ENCODE measurements at places on chromosomes 2 and 18.

DNA sequence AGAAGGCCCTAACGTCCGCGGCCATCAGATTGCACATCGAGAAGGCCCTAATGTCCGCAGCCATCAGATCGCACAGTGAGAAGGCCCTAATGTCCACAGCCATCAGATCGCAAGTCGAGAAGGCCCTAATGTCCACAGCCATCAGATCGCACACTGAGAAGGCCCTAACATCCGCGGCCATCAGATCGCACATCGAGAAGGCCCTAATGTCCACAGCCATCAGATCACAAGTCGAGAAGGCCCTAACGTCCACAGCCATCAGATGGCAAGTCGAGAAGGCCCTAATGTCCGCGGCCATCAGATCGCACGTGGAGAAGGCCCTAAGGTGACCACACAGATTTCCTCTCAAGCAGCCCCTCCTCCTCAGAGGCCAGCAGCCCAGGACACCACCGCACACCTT lies 193.2 kb upstream of the PXDN start:
- no peak for DNase-seq

GRCh38 chr2:152585830-152586484 lies 131.3 kb downstream of the PRPF40A start:
- DNase-seq = no peak

DNA sequence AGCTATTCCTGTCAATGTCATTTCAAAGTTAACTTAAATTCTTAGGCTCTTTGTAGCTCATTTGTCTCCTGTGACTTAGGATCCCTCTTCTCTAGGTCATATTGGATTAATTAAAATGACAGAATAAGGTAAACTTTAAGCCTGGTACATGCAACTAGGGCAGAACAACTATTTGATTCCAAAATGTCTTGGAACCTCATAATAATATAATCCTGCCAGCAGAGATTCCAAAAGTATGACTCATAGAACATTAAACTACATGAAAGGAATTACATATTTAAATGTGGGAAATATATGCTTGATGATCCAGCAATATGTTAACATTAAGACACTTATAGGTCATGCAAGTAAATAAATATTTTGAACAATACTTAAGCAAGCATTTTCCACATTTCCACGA lies 63.3 kb downstream of the COL3A1 start:
- no peak for DNase-seq

GRCh38 chr2:7033136-7033960 lies 116.1 kb downstream of the RNF144A start:
- DNase-seq = no peak

- no peak for DNase-seq
Measured at GRCh38 chr2:46686811-46687210, 207.4 kb downstream of the TMEM247 start.

GRCh38 chr2:15069149-15069548 lies 436.6 kb downstream of the LRATD1 start:
- DNase-seq = no peak

- DNase-seq = no peak
Measured at GRCh38 chr2:168524005-168524404, 67.9 kb downstream of the CERS6 start.

DNA sequence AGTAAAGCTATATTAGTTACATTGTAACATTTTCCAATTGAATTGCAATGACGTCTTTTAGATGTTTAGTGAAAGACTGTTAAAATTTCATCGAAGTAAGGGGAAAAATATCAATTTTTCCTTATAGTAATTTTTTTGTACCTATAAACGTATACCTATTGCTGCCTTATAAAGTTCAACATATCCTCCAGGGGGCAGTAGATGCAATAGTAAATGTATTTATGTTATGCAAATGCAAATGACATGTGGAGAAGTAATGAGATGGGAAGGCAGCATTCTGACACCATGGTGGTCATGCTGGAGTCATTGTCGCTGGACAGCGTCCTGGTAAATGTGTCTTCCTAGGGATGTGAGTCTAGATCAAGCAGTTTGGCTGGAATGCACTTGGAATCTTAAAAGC lies 38.7 kb downstream of the MSTN start:
- DNase-seq = peak; percentile 3

GRCh38 chr2:149141046-149141445 lies 102.5 kb downstream of the LYPD6B start:
- DNase-seq = no peak

DNA sequence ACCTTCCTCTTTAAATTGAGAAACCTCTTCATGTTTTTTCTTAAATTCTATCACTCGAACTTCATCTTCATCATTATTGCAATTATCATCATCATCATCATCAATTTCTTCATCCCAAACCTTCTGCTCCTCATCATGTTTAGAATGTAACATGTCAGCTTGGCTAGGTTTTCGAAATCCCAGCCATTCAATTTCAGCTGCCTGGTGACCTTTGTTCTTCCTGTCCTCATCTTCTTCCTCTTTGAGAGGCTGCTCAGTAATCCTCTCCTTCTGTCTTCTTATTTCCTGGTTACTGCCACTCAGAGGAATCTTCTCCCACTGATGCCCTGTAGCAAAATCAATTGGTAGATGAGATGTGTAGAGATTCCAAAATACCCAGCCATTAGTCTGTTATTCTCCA lies 4.2 kb downstream of the ERMN start:
- no peak for DNase-seq

GRCh38 chr2:70381821-70382220 lies 80.0 kb upstream of the FAM136A start:
- no peak for DNase-seq

DNA sequence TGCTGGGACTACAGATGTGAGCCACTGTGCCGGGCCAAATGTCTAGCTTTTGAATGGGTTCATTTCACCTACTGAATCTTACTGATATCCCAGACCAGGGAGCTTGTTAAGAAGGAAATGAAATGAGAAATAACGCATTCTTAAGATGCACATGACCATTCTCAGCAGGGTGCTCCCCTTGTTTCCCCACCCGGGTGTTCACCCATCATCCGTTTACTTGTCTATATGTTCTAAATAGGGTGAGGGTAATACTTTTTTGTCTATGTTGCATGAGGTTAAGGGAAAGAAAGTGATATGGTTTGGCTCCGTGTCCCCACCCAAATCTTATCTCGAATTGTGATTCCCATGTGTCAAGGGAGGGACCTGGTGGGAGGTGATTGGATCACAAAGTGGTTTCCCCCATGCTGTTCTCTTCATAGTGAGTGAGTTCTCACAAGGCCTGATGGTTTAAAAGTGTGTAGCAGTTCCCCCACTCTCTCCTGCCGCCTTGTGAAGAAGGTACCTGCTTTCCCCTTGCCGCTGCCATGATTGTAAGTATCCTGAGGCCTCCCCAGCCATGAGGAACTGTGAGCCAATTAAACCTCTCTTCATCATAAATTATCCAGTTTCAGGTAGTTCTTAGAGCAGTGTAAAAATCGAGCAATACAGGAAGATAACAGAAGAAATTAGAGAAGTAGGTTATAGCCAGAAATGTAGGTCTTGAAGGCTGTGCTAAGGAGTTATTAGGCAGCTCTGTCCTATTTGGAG lies 129.1 kb downstream of the DDX1 start:
- DNase-seq = no peak

DNA sequence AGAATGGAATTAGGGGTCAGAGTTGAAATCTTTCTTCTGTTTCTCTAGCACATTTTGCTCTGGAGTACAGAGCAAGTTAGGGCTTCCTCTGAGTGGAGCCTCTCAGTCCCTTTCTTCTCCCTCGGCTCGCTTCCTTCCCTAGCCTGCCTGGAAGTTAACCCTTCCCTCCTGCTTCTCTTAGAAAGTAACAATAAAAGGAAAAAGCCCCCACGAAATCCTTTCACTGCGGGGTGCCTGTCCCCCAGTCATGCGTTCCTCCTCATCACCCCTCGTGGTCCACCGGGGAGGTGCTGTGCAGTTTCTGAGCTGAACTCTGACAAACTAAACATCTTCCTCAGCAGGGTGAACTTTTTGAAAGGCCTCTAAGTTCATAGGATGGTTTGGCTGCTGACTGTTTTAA lies 2.0 kb downstream of the IGFBP2 start:
- no peak for DNase-seq

DNA sequence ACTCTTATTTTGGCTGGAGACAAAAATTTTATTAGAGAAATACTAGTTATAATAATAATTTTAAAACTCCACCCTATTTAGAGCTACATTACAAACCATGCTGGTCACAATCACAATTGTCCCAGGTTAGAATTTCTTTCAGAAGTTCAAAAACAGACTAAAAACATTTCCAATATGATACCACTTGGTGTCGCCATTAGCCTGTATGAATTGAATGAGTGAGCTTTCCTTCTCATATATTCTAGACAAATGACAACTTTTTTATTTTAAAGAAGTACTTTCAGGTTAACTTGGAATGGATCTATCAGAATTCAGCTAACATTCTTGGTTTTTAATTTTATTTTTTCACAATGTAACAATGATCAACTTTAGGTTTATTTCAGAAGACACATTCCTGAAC lies 48.0 kb downstream of the SERPINB8 start:
- DNase-seq = no peak

DNA sequence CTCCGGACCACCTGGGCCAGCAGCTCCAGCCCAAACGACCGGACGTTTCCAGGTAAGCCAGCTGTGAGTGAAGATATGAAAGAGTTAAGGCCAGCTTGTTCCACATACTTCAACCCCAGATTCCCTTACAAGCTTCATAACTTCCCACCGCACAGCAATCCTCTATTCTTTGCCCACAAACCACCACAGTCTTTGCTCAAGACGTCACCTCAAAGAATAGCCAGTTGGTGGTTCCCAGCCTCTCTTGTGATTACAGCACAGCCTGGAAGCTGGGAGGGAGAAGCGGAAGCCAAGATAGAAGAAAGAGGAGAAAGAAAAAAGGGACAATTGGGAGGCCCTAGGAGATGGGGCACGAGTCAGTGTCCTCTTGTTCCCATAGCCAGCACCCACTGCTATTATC lies 70.6 kb downstream of the NRP2 start:
- DNase-seq = no peak

- DNase-seq = no peak
Measured at GRCh38 chr2:131011486-131011885, 81.8 kb downstream of the FAM168B start.

DNA sequence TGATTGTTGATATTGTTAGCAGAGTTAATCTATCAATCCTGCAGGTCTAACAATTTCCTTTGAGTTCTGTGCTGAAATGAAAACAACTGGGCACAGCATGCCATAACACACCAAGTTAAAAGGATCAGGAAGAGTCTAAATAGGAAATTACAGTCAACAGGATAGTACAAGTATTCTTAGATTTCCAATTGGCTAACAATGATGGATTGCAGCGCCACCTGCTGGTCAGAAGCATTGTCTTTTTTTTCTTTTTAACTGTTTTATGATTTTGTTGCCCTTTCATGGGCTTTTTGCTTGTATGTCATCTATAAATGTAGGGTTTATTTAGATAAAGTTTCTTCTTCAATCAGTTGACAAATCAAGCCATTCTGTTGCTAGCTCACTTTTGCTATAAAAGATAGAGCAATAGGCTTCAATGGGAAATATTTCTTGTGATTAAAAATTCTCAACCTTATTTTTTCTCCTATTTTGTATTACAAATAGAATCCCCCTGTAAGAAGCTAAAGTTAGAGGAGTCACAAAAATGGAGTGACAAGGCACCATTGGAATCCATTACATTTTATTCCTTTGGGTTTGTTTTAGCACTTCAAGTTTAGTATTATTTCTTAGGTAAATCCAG lies 40.8 kb upstream of the RPRM start:
- DNase-seq = peak; percentile 12

- DNase-seq = no peak
Measured at GRCh38 chr2:56100791-56101312, 82.9 kb upstream of the CCDC85A start.

DNA sequence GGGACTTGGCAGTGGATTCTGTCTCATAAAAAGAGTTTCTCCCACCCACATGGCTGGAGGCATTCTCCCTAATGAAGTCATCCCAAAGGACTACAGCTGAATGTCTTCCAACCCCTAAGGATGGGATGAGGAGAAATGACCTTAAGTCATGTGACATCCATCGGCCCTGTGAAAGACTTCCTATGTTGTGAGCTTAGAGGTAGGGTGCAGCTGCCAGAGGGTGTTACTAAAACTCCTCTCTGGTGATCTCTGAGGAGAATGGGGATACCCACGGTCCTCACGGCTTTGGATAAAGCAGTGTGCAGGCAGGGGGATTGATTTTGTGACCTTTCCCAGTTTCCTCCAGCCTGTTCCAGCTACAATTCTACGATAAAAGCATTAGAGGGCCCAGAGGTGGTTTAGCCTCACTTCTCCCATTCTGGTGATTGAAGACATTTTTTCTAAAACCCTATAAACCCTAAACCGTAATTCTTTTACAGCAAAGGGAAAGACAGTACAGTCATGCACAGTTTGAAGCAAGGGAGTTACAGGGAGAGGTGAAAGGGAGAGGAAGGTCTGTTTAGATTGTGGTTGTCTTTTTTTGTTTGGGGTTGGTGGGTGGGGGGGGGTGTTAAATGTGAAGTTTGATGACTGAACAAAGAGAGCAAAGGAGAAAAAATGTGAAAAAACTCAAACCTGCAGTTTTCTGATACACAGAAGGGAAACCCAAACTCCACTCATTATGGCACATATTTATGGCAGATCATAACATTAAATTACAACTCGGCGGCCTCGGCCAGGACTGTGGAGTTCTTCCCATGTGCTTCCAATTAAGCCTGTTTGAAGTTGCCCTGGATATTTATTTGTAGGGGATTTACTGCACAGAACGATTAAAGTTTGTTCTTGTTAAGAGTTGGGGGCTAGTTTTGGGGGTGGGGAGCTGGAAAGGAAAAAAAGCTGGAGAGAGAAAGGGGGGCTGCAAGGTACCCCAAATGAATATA lies 26.6 kb upstream of the SLC14A2 start:
- no peak for DNase-seq

DNA sequence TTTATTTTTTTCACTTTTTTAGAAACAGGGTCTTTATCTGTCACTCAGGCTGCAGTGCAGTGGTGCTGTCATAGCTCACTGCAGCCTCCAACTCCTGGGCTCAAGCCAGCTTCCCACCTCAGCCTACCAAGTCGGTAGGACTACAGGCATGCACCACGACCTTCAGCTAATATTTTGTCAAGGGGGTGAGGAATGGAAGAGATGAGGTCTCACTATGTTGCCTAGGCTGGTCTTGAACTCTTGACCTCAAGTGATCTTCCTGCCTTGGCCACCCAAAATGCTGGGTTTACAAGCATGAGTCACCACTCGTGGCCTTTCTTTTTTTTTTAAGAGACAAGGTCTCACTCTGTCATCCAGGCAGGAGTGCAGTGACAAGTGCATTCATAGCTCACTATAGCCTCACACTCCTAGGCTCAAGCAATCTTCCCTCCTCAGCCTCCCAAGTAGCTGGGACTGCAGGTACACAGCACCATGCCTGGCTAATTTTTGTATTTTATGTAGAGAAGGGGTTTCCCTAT lies 13.4 kb downstream of the PPP1R7 start:
- DNase-seq = no peak

DNA sequence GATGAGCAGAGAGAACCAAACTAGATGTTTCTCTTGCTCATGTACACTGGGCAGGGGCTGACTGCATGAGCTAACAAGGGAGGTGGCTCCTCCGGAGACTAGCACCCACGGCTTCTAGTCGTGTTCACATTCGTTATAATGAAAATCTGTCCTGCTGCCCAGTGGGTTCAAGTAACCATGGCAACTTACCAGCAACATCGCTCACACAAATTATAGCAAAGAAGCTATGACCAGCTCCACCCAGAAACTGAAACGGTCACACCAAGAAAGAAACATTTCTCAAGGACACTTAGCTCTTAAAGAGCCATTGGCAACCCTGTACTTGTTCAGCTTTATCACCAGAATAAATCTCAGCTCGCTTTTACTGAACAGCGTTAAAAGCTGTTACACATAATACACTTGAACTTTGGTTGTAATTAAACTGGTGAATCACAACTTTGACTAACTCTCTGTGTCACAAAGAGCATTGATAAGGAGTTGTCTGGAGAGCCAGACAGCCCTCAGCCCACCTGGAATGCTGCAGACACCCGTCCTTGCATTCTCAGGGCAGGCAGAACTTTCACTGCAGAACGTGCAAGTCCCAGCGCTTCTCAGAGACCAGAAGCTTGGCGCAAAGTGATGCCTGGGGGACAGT lies 141.2 kb downstream of the PID1 start:
- DNase-seq = no peak
